ENCODE measurements at places on chromosomes 1 and 21. TPM values are rescaled to one million over a fixed set of nuclear protein-coding genes. Genes with fewer than 3 reads are reported as not detected.

DNA sequence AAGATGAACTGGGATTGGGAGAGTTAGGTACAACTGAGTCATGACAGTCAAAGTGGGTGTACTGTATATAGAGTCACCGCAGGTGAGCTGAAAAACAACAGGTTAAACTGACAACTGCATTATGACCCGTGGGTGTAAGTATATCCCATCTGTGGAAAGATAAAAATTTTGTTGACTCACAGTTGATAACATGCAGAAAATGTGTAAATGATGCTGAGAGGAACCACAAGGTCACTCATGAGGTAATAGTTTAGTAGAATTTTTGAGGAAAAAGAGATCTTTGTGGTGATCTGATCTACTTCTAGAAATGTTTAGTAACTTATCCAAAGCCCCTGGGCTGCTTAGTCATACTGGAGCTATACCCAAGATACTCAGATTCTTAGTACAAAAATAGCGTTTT lies 838 bp downstream of the OR2C3 start:
- no peak for DNase-seq

DNA sequence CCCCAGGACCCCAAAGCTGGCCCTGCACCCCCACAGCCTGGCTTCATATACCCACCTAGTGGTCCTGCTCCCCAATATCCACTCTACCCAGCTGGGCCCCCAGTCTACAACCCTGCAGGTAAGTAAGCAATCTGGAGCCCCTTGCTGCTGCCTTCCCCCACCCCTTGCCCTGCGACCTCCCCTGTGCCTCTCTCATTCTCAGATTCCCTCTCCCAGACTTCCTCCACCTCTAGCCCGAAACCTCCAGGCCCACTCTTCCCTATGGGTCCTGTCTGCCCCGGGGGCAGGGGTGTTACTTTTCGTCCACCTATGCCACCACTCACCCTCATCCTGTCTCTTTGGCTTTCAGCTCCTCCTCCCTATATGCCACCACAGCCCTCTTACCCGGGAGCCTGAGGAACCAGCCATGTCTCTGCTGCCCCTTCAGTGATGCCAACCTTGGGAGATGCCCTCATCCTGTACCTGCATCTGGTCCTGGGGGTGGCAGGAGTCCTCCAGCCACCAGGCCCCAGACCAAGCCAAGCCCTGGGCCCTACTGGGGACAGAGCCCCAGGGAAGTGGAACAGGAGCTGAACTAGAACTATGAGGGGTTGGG lies 2.9 kb downstream of the SHISA4 start:
- DNase-seq, result no peak

DNA sequence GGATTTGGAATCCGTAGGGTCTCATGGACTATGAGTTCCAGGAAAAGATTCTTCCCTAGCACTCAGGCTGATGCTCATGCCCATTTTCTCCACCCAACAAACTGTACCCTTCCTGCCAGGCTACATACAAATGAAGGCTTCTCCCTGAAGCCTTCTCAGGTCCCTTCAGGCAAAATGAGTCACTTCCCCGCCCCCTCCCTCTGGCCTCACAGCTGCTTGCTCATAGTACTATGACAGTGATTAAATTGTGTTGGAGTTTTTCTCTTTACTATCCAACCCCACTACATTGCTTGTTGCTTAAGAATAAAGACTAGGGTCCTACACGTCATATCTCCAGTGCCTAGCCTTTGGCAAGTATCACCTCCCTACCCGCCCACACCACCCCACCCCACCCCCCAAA lies 207.6 kb upstream of the NFIA start:
- DNase-seq, result no peak

- no peak for DNase-seq
Observed at GRCh38 chr1:216456682-216457081, 33.4 kb upstream of the USH2A start.

Gene SPATA21
- not detected for polyA plus RNA-seq

DNA sequence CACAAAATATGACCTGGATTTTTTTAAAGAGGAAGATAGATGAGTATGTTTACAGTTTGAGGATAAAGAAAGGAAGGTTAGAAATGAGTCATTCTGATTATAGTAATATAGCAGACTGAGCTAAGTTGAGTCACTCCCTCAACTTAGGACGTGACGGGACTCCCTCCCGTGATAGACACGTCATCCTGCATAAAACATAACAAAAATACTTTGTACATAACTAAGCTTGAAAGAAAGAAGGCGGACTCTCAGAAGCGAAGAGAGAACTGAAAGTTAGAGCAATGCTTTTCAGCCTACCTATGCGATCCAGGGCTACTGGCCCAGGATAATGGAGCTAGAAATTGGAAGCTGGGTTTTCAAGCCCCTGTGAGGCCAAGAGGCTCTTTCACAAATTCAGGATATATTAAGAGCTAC lies 53.0 kb upstream of the DESI2 start:
- no peak for DNase-seq

DNA sequence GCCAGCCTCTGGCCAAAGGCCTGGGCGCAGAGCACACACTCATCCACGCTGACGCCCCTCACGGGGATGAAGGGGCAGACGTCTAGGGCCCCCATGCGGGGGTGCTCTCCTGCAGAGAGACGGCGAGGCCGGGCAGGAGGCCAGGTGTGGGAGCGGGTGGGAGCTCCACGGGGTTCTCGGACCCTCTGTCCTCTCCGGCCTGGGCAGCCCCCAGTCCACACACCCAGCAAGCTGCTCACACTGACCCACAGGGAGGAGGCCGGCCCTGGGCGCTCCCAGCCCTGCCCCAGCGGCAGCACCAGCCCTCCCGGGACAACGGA lies 2.5 kb downstream of the FTCD start:
- no peak for DNase-seq

GRCh38 chr1:116916533-116917445 lies 7.1 kb downstream of the PTGFRN start:
- no peak for DNase-seq

Gene LENEP
- not detected for polyA plus RNA-seq

DNA sequence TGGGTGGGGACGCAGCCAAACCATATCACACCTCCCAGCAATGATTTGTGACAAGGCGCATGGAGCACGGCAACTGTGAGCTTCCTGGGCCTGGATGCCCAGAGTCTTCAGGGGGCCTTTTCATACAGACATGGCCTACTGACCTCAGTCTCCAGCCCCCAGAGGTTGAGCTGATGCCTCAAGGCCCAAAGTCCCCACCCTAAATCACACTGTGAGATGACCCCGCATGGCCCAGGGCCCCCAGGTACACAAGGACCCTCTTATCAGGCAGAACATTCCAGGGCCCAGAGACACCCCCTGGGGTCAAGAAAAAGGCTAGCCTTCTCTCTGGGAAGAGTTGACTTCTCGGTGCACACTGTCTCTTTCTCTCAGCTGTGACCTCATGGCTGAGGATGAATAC lies 179.7 kb upstream of the C1orf174 start:
- DNase-seq, result no peak

DNA sequence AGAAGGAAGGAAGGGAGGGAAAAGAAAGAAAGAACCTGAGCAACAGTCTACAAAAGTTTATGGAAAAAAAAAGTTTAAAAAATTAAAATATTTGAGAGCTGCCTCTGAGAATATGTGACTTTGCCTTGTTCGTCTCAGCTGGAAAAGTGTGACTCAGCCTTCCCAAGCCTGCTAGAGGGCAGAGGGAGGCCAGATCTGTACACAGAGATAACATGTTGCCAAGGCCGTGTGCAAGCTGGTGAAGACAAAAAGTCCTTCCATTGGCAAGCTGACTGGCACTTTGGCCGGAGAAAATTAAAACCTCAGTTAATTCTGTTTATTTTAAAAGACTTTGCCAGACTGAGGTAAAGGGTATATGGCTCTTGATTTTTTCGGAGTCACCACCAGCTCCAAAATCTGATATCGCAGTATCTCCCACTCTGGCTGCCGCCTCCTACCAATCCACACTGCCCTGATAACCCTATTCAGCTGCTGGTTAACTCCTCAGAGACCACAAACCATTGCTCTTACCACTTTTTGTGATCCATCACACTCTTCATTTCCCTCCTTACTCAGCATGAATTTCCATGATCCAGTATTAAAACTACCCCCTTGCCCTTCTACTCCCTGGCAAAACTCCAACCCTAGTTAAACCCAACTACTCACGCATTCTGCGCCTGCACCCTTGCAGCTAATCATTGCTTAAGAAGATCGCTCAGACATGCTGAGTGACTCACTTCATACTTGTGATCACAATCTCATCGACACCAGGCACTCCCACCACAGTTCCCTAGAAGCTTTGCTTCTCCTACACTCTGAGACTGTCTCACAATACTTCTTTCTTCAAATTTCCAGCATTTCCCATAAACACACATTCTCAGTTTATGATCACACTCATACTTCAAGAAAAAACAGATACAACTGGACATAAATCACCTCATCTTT lies 5.7 kb upstream of the PPP1R15B start:
- DNase-seq, result peak; percentile 34

- DNase-seq, result no peak
Observed at GRCh38 chr1:23483321-23484252, at the start of gene ASAP3. Gene ASAP3, minus strand, starts transcription at chr1:23484179. Its CDS starts 46 bp downstream, at chr1:23484133.

GRCh38 chr1:63362578-63362977 lies 4.8 kb upstream of the ALG6 start:
- DNase-seq, result no peak

- DNase-seq, result no peak
Observed at GRCh38 chr21:35801391-35801790, 258.9 kb downstream of the SETD4 start.

Gene SPRR4
- polyA plus RNA-seq, result not detected

DNA sequence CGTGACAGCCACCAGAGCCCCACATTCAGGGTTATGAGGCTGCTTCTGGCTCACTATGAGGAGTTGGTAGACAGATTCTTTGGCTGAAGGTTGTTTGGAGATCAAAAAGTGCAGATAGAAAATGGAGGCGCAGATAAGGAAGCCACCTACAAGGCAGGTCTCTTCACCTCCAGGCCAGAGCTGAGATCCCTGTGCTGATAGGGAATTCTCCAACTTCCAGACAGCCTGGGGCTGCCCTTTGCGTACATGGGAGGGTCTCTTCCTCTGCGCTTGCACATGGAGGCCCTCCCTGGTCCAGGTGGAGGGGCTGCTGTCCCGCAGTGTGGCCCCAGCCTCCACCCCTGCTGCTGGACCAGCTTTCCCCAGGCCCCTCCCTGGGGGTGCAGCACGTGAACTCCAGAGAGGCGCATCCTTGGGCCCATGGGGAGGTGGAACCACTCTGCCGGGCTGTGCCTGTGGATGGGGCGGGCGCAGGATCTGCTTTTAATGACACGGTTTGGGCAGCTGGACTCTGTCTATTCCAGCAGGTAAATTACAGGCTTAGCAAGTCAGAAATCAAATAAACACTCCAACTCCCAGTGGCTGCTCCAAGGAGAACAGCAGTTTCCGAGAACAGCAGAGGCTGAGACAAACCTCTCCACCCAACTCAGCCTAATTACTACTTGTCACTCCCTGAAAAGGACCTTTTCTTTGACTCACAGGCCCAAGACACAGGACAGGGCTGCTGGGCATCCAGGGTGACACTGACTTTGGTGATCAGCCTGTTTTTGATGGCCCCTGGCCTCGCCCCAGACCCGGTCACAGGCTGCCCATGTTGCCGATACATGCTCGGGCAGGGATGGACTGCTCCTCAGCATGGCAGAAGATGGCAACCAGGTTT lies 12.4 kb downstream of the OXCT2 start:
- no peak for DNase-seq

Gene TACSTD2
- polyA plus RNA-seq, result not detected

DNA sequence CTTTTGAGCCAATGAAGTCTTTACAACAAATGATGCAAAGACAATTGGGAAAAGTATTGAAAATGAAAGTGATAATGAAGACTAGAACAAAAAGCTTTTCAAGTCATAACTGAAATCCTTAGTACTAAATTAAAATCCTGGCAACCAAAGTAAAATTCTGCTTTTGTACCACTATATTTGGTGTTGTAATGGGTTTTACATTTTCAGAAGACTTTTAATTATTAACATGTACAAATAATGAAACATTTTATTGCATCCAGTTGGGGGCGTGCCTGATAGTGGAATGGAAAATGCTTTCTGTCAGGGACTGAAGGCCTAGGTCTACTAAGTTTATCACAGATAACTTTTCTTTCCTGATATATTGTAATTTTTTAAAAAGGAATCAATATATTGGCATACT lies 89.4 kb downstream of the SDCCAG8 start:
- no peak for DNase-seq

GRCh38 chr1:224770336-224770693 lies 154.2 kb downstream of the CNIH3 start:
- DNase-seq, result no peak

DNA sequence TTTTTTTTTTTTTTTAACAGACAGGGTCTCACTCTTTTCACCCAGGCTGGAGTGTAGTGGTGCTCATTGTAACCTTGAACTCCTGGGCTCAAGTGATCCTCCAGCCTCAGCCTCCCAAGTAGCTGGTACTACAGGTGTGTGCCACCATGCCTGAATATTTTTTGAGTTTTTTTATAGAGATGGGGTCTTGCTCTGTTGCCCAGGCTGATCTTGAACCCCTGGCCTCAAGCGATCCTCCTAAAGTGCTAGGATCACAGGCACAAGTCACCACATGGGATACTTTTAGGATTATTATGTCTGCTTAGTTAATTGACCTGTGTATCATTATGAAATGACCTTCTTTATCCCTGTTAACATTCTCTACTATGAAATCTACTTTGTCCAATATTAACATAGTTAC lies 38.0 kb downstream of the RASSF5 start:
- no peak for DNase-seq

DNA sequence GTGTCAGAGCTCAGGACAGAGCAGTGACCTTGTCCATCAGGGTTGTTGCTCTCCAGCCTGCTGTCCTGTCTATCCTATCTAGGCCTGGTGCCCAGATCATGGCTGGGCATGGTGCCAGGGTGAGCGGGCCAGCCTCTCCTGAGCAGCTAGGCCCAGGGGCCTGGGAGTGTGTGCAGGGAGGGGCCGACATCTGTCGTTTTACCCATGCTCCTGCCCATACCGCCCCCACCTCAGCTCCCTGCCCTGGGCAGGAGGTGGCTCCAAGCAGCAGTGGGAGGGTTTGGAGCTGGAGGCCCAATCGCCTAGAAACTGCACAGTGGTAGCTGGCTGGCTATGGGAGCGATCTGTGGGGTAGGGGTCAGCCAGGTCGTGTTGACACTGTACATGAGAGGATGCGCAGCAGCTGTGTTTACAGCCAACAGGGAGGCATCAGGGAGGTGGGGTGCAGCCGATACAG lies 6.5 kb downstream of the INSRR start:
- DNase-seq, result no peak

- no peak for DNase-seq
Observed at GRCh38 chr1:35173909-35174540, 18.9 kb downstream of the SFPQ start.

Data from immature natural killer cell (primary cell).